Right ventricle myocardium inferior (tissue), 1 donor: ENCODE measurements at places on chromosomes 5 and 9.

- DNase-seq: no peak
Observed at GRCh38 chr9:109771087-109771486, 8.9 kb upstream of the PALM2AKAP2 start.

DNA sequence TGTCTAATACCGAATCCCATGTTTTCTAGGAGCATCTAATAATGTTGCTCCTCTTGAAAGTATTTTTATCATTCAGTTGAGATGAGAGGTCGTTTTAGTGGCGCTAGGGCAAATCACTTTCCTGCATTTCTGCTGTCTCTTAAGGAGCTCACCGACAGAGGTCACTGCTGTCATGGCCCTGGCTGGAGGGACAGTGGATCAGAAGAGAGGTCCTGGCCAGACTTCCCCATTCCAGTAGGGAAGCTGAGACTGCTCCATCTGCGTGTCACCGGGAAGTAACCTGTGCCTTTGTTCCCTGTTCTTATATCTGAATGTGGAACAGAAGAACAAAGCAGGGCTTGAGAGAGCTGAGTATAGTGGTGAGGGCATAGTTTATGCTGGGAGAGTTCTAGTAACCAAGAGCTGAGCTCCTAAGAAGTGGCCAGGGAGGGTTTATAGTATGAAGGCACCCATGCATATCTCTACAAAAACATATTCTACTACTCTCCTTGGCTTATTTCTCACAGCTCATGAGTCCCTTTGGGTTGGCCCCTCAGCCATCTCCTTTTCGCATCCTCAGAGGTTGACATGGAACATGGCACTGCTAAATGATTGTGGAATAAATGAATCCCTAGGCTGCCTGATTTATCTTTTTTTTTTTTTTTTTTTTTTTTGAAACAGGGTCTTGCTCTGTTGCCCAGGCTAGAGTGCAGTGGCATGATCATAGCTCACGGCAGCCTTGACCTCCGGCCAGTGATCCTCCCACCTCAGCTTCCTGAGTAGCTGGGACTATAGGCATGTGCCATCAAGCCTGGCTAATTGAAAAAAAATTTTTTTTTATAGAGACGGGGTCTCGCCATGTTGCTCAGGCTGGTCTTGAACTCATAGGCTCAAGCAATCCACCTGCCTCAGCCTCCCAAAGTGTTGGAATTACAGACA lies 27.2 kb downstream of the ATP6V0E1 start:
- no peak for DNase-seq

DNA sequence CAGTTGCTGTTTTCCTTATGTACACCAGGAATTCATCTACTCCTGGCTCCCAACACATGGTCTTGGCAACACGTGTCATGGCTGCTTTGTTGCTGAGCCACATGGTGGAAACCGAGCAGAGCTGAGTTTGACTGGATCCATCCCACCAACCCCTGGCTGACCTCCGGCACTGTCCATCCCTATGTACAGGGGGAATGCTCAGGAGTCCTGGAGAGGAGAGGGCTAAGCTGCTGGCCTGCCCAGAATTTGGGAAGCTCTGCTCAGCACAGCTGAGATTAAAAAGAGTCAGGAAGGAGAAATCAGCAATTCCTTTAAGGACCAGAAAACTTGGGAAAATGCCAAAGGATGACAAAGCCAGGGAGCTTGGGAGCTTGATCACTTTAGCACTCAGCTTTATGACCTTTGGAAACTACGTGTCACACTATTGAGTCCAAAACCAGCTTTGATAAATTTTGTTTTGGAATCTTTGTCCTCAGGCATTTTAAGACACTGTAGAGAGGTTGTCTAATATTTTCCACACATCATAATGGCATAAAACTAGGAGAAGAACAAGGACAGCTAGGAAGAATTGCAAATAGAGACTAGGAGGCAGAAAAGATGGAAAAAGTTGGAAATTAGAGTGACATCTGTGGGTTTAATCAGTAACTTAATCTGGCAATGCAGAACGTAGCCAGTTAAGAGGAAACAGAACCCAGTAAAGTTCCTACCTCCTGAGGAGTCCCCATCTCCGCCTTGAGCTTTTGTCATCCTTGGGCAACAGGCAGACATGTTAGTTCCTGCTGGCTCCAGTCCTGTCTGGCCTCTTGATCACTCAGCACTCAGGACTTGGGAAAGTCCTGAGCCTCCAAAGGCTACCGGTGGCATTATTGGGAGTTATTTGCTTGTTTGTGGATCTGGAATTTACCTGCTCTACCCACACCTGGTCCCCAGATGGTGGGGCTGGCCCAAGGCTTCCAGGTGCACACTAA lies 62.5 kb upstream of the PLPP1 start:
- no peak for DNase-seq

DNA sequence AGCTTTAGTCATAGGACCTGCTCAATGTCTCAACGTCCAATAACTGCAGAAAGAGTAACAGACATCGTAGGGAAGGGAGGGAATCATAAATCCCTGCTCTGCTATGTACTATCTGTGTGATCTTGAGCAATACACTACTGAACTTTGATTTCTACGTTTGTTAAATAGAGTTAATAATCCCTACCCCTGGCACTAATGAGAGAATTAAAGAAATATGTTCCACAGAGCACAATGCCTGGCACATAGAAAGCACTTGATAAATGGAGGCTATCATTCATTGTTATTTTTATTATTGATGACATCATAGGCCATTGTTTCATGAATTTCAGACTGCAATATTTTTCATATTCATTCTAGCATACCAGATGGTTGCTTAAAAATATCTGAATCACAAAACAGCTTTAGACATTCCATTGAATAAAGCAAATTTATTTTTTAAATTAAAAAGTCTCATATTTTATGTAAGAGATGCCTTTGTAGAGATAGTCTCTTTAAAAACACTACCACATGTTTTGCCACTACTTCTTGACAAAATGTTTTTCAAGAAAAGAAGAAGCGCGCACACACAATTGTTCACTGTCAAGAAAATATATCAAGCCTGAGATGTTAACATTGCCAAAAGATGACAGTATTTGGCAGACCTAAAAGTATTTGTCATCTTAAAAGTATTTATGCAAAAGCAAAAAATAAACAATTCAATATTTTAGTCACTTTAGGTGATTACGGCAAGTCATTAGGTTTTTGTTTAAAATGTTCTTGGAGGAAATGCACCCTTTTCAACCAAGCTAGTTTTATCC lies 108.5 kb downstream of the EBF1 start:
- DNase-seq: no peak

DNA sequence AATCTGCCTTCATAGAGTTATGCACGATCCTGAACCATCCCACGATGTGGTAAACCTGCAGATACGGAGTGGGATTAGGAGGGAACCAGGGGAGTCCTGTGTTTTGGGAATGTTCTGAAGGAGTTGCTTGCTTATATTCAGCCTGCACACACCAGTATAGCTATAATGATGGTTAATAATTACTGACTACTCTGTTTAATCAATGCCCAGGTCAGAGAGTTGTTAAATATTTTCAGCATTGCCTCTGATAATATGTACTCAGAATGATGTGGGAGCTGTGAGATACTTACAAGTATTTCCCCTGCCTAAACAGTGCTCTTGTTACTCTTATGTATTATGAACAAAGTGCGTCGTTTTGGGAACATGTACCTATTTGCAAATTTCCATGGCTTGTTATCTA lies 34.8 kb upstream of the STK32A start:
- no peak for DNase-seq

DNA sequence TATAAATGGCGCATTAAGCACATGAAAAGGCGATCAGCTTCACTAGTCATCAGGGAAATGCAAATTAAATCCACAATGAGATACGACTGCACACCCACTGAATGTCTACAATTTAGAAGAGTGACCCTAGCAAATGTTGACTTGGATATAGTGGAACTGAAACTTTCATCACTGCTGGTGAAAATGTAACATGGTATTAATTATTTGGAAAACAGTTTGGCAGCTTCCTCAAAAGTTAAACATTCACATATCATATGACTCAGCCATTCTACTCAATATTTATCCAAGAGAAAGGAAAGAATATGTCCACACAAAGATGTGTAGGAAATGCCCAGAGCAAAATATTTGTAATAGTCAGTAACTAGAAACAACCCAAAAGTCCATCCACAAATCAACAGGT lies 146.5 kb downstream of the LPAR1 start:
- no peak for DNase-seq

DNA sequence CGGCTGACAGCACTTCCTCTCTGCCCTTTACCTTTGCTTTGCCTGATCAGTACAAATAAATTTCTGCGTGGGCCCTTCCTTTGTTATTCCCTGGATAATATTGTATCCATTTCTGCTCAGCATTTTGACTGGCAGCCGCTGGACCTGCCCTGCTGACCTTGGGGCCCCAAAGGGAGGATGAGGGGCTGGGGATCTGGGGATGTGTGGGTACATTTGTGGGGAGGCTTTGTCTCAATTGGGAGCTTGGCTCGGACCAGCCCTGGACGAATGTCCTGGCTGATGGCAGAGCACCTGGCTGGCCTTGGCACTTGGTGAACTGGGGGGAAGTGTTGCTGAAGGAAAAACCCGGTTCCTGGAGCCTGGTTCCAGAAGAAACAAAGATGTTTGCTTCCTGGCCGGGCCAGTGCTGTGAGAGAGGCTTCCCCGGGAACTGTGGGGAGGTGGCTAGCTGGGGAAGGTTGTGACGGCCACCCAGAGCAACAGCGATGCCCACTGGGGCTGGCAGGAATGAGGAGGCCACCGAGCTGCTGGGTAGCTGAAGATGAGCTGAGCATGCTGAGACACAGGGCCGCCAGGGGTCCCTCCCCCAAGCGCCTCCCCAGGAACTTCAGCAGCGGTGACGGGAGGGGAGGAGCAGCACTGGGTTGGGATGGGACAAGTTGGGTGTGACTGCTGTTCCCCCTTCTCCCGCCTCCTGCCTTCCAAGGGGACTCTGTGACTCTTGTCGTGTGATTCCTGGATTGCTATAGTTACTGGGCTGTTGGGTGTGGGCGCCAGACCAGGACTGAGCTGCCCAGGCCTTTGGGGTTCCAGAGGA lies 8.4 kb downstream of the LMX1B start:
- no peak for DNase-seq

DNA sequence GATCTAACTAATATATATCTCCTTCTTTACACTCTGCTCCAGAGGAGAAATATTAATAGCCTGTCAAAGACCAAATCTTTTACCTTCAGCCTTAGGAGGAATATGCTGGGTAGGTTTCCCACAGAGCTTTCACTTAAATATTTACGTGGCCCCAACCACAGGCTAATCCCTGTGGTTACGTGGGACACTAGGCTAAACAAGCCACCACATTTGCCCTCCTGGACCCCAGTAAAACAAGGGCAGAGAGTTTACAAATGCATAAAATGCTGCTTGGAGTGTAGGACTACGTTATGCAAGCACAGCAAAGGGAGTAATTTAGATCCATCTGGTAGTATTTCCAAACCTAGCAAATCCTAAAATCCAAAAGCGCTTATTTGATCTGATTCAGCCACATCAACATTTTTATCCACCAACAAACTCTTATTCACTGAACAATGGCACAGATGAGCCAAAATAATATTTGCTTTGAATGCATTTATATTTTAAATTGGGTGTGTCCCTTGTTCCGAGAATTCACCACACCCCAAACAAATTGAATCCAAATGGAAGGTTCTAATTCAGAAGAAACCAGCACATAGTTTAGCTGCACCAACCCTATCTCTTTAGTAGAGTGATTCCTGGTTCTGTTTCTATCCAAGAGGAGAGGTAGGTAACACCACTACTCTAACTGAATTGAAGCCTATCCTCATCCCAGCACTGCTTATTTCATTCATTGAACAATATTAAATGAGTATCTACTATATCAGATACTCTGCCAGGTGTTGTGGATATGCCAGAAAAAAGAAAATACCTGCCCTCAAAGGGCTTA lies 179.0 kb downstream of the TSSK1B start:
- DNase-seq: no peak

DNA sequence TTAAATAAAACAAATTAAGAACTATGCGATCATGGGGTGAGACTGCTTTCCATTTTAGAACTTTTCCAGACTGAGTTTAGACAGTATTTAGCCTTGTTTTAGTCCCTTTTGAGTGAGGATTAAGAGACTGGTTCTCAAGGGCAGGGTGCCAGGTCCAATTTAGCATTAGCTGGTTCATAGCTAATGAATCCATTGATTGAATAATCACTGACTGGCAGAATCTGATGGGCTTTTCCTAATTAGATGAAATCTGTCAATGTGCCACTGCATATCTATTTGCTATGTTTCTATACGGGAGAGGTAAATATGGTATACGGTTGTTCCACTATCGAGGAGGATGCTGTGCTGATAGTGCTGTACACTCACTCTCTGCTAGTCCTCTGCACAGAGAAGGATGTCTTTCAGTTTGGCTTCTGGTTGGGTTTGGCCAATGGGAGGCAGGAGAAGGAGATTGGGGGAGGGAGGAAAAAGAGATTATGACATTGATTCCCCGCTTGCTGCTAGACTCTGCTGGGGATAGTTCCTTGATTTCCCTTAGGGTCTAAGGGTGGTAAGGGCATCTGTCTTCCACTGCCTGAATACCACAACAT lies 496.6 kb downstream of the CTNND2 start:
- DNase-seq: no peak

DNA sequence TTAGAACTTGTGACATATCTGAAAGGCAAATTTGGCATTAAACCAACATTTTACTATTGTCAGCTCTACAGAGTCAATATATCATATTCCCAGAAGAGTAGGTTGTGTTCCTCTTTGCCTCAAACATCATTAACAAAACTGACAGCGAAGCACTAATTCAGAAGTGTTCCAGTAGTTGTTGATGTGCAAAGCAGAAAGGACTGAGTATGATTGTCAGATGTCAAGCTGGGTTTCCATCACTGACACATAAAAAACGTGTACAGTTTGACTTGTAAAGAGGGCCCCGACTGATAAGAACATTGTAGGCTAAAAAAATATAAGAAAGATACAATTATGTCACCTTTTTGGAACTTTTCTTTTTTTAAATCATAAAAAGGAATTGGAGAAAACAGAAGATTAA lies 101.5 kb upstream of the ZNF608 start:
- DNase-seq: no peak

- no peak for DNase-seq
Observed at GRCh38 chr5:65299861-65300260, 181.9 kb downstream of the ADAMTS6 start.

GRCh38 chr9:114271556-114272510 lies 51.1 kb upstream of the ORM1 start:
- no peak for DNase-seq

GRCh38 chr9:79387101-79387835 lies 184.5 kb upstream of the TLE4 start:
- no peak for DNase-seq

DNA sequence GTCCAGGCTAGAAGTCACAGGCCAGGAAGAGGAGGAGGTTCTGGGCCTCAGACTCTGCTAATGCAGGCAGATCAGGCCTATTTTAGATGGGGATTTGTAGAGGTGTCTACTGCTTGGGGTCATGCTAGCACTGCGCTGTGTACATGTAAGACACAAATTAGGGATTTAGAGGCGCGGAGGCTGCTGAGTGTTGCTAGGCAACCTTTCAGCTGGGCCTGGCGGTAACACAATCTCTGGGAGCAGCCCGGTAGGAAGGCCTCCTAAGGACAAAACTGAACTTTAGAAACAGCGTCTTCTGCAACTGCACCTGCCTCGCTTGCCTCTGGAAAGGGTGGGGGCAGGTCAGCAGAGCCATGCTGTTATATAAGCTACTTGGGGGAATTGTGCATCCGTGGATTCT lies 147.9 kb downstream of the MACROH2A1 start:
- DNase-seq: no peak
